Activated T-helper 1 cell treated with anti-CD3 and anti-CD28 coated beads, Interleukin-2, amount 50 U/mL, for 16 hours (primary cell): ENCODE measurements at places on chromosomes 16 and 17.

GRCh38 chr17:10155371-10156076, 42.9 kb downstream of the GAS7 start:
- no peak for DNase-seq

GRCh38 chr17:76791053-76791980, 53.4 kb downstream of the MFSD11 start:
- DNase-seq, result no peak

DNA sequence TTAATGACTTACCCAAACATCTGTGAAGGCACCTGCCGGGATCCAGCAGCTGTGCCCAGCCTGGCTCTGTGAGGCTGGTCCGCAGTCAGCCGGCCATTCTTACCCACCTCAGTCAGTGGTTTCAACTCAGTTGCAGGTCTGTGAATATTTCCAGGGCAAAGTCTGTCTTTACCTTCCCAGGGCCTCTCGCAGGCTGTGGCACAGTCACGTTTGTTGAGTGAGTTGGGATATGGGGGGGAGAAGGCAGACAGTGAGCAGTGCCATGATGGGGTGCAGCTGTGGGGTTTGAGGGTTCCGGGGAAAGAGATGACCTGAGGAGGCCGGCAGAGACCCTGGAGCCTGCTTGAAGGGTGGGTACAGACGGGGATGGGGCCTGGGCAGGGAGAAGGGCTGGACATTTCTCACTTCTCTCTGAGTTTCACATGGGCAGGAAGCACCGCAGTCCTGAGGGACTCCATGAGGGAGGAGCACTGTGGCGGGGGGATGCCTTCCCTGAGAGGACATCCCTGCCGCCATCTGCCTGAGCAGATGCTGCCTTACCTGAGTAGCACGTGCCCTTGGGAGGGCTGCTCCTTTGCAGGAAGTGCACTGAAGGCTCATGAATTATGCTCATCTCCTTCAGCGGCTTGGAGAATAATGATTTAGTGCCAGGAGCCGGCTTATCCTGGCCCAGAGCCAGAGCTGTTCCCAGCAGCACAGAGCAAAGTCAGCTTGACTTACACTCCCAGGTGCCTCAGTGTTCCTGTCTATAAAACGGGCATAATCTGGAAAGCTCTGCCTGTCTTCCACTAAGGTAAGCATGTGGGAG, 48.1 kb downstream of the KSR1 start:
- DNase-seq, result no peak

DNA sequence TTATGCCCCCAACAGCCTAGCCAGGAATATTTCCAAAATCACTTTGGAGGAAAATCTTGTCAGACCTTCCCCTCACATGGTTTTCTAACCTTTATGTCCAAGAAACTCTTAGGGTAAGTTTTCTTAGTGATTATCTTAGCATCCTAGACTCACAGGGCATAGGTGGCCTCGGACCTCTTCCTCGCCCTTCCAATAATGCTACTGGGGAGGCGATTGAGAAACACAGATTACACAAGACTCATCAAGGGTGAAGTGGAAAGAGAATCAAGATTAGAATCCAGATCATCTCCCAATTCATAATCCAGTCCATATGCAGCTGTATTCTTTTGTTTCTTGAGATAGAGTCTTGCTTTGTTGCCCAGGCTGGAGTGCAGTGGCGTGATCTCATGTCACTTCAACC, 358.4 kb upstream of the CDH5 start:
- DNase-seq, result no peak

DNA sequence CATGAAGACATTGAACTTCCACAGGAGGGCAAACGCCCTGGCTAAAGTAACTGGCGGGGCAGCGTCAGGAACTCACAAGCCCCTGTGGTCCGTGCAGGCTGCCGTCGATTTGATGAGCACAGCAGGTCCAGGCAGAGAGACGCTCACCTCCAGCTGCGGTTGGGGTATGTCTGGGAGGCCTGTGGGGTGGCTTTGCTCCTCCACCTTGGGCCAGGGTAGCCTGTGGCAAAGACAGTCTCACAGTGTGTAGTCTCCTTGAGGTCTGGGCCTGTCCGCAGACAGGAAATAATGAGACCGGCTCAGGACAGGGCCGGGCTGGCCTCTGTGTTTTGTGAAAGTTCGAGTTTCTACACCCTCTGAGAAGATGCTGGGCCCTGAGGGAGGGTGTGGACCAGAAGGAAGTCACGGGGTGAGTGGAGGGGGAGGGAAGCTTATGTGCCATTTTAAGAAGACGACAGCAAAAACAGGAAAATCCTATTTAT, 103.3 kb downstream of the METRNL start:
- DNase-seq, result no peak

DNA sequence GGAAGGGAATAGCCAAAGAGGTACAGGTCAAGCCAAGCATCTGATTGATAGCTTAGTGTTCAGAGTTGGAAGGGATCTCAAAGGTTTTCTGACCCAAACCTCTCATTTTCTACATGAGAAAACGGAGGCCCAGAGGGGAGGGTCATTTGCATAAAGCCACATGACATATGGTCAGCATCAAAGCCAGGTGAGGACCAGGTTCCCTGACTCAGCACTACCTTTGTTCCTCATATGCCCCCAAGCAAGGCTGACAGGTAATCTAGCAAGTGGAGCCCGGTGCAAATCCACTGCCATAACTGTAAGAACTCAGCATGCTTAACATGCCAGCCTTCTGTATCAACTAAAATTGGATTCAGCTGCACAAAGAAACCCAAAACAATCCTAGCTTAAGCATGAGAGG, 28.2 kb upstream of the CCL1 start:
- DNase-seq, result no peak

- DNase-seq, result no peak
Observed at GRCh38 chr17:82750241-82750908, 1.5 kb upstream of the TBCD start.

GRCh38 chr16:2866431-2866830, 8.5 kb upstream of the PRSS22 start:
- DNase-seq, result no peak

DNA sequence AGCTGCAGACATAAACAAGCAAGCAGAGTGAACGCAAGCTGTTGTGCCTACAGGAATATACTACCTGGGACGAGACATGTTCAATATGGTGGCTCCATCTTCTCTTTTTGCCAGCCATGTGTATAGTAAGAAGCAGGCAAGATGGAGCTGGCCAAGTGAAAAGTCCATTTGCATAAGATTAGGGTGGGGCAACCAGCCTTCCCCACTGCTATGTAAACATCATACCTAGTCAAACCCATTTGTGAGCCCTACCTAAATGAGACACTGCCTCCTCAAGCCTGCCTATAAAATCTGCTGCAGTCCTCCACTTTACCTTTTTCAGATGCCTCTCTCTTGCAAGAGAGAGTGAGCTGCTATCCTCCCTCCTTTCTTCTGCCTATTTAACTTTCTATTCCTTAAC, 370.1 kb upstream of the PMFBP1 start:
- no peak for DNase-seq

DNA sequence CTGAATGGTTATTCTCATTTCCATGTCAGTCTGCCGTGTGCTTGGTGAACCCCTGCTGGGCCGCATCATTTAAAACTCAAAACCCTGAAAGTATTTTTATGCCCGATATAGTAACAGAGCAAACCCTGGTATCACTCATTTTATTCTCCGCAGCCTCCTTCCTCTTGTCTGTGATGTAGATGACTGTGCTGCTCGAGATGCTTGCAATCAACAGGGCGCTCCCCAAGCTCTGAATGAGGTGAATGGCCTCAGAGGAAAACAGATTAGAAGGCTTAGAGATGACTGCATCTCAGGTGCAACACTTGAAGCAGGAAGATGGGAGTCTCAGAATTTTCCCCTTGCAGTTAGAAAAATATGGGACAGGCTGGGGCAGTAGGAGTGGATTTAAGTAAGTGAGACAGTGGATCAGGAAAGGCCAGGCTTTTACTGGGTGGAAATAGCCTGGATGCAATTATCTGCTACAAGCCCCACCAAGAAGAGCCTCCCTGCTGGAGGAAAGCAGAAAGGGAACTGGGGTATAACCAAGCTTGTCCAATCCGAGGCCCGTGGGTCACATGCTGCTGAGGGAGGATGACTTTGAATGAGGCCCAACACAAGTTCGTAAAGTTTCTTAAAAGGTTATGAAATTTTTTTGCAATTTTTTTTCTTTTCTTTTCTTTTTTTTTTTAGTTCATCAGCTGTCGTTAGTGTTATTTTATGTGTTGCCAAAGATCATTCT, 166.9 kb downstream of the CDH13 start:
- DNase-seq, result no peak

- no peak for DNase-seq
Observed at GRCh38 chr16:11315510-11315909, 29.7 kb upstream of the RMI2 start.

- no peak for DNase-seq
Observed at GRCh38 chr16:85485379-85485778, 127.7 kb upstream of the GSE1 start.

- no peak for DNase-seq
Observed at GRCh38 chr16:5854027-5854426, 756.4 kb upstream of the EEF2KMT start.

- no peak for DNase-seq
Observed at GRCh38 chr16:89971495-89972243, 23.1 kb downstream of the DEF8 start.

- DNase-seq, result no peak
Observed at GRCh38 chr17:54909766-54910165, 9.1 kb downstream of the TOM1L1 start.

DNA sequence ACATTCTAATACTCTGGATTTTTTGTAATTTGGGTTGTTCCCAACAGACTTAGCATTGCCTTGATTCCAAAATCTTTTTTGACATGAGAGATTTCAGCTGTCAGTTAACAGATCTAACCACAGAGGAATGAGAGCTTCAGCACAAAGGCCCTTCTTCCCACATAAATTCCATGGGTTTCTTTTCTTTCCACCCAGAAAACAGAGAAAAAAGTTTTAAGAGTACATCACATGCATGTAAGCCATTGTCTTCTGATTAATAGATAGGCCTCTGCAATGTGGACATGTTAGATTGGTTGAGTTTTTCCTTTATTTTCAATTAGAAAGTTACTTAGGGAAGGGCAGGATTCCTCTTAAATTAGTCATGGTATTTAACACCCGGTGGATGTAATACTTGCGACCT, 939 bp downstream of the MYH8 start:
- no peak for DNase-seq

DNA sequence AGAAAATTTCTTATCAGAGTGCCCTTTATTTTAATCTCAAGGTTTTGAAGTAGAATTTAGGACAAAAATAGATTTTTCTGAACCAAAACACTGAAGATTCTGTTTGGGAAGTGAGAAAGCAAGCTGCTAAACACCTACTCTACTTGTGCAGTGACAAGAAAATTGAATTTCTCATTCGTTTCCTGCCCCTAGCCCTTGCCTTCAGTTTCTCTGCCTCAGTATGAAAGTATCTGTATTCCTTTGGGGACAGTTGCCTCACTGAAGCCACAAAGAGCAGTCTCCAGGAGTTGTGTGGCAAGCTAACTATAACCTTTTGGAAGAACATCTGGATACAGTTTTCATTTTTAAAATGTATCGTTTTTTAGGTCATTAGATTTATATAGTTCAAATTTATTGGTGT, 19.7 kb downstream of the MOSMO start:
- DNase-seq, result no peak
